ENCODE measurements at places on chromosomes 13 and 19. TPM values are rescaled to one million over a fixed set of nuclear protein-coding genes. Genes with fewer than 3 reads are reported as not detected.

DNA sequence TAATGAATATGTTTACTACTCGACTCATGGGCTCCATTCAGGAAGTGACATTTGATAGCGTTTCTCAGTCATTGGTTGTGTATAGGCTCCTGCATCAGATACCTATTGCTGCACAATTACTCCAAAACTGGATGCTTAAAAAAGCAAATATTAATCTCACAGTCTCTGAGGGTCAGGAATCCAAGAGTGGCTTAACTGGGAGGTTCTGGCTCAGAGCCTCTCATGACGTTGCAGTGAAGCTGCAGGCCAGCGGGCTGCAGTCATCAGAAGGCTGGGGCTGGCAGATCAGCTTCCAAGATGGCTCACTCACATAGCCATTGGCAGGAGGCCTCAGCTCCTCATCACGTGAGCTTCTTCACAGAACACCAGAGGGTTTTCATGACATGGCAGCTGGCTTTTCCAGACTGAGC, 525.1 kb upstream of the NBEA start:
- peaks cover 18% of the 10 kb centered on the region for H3K4me1 ChIP-seq
- H3K4me3 ChIP-seq = no peak overlapping the region
- H3K27ac ChIP-seq = peak overlapping the region; percentile 52
- H3K27me3 ChIP-seq = no peaks in the 10 kb centered on the region
- DNase-seq = peak; percentile 95

DNA sequence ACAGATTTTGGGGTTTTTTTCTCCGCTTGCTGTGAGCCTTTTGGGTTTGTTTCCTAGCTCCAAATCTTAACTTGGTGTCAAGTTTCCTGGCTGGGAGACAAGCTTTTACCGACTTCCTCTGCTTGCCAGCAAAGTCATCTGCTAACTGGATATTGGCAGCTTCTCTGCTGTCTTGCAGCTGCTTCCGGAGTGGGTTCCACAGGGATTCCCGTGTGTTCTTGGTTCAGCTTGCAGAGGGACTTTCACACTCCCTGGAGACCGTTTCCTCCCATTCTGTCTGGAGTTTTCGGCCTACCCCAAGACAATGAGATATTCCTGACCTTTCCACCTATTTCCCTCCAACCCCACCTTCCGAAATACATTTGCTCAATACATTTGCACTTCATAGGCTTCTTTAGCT, 2.2 kb upstream of the COLGALT1 start:
- no peak overlapping the region for H3K4me3 ChIP-seq
- peak; percentile 98 for DNase-seq
- H3K27me3 ChIP-seq = no peaks in the 10 kb centered on the region
- H3K4me1 ChIP-seq = peaks cover 28% of the 10 kb centered on the region

DNA sequence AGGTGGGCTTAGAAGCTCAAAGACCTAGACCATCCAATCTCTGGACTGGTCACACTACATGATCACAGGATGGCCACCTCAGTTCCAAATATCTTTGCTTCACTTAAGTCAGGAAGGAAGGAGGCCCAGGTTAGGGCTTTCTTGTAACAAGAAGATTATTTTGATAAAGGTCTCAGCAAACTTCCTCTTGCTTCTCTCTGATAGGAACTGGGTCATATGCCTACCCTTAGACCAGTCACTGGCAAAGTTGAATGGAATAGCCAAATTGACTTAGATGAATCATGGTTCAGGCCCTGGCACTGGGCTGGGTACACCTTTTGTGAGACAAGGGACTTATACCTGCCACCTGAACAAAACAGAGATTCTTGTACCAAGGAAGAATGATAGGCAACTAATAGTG, 11.0 kb downstream of the FRY start:
- H3K4me1 ChIP-seq = no peaks in the 10 kb centered on the region
- no peak overlapping the region for H3K27ac ChIP-seq
- H3K4me3 ChIP-seq = no peak overlapping the region
- DNase-seq = no peak

DNA sequence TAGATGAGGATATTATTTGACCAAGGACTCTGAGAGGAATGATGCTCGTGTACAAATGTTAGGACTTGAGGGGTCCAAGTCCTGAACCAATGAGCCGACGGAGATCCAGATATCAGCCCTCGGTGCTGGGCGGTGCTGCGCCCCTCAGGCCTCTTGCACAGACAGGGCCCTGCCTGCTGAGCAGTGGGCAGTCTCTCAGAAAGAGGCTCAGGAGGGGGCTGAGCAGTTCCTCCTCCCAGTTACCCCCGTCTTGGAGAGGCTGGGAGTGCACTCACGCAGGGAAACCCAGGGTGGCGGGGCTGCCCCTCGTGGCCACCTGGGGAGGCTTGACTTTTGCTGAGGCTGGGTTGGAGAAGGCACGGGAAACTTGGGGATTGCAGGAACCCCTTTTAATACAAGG, 18.4 kb downstream of the TEX29 start:
- no peaks in the 10 kb centered on the region for H3K4me1 ChIP-seq
- H3K27ac ChIP-seq = no peak overlapping the region
- H3K36me3 ChIP-seq = peaks cover 6% of the 10 kb centered on the region
- no peaks in the 10 kb centered on the region for H3K27me3 ChIP-seq
- DNase-seq = no peak

Gene TJP3
- 0.22 TPM for polyA plus RNA-seq

DNA sequence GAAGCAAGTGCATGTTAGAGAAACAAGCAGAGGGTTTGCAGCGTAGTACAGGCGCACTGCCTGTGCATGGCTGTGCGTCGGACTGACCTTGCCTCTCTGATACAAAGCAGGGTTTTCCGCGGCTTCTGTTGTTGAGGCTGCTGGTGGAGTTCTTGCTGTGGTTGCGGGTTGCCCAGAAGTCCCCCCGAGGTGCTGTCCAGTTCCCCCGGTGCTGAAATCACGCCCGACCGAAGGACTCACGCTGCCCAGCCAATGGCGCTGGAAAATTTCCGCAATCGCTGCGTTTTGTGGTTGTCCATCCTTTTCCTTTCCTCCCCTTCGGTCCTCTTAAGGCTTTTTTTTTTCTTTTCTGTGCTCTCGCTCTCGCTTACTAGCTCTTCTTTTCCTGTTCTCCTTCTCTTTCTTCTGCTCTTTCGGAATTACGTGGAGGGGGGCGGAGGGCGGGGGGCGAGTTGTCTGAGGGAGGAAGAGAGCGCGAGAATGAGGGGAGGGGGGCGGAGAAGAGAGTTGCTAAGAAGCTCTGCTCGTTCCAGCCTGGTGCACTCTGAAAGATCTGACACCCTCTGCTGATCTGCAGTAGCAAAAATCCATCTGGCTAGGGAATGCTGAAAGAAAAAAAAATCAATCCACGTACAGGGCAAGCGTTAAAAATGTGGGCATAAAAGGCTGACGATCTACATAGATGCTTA, at the start of gene SLITRK1:
TSS of gene SLITRK1 (minus strand) at position 558 of the 689 bp plus-strand sequence. CDS start 967 bp downstream, outside the sequence.
- no peak within 1 kb of the TSS for H3K27ac ChIP-seq
- H3K4me1 ChIP-seq = no peaks in the 10 kb centered on the region
- no peaks in the 10 kb centered on the region for H3K36me3 ChIP-seq
- H3K27me3 ChIP-seq = peaks cover 34% of the 10 kb centered on the region
- DNase-seq = peak; percentile 85
- peak within 1 kb of the TSS; percentile 10 for H3K4me3 ChIP-seq

Gene EID2
- 10.1 TPM for polyA plus RNA-seq

DNA sequence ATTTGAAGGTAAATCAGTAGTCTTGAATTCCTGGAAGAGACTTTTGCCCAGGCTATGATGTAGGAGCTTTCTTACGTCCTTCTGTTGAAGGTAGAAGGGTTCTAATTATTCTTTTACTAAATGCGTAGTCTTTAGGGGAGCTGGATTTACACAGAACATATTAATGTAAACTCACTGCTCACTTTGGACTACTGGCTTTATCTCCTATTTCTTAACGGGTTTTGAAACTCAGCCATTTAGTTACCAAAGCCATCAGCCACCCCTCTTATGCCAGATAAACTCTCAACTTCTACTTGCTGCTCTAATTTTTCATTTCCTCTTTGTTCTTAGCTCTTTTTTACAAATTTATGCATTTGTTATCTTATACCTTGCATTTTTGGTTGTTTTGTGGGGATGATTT, 81.5 kb downstream of the FNDC3A start:
- no peaks in the 10 kb centered on the region for H3K4me1 ChIP-seq
- no peaks in the 10 kb centered on the region for H3K27me3 ChIP-seq
- no peak for DNase-seq

DNA sequence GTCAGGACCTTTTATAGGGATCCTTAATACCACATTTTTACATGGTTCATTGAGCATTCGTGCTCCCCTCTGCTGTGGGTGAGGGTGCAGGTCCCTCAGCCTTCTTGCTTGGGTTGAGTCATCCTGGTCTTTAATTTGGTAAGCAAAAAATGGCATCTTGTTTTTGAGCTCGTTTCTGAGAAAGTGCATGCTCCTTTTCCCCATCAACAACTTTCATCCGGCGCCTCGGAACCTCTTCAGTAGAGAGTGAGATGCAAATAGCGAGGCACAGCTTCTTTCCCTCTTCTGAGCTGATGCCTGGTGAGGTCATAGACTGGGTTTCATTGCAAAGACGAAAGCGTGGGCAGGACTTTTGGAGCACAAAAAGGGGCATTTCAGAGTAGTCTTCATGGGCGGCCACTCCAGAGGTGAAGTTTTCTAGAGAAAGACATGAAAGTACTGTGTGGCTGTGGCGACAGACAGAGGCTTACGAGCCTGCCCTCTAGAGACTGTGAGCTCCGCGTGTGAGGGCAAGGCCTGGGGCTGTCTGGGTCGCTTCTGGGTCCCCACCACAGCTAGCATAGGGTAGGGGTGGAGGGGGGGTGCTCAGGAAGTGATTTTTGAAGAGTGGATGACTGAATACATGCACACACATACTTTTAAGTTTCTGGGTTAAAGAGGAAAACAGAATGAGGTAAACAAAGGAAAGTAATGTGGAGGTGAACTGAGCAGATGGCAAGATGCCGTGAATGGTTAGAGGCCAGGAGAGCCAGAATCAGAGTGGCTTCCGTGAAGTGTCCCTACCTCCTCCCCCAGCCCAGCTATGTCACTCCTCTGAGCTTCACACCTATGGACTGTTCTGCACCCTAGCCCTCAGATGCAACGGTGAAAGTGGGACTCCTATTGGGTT, 44.3 kb downstream of the BBC3 start:
- DNase-seq = no peak
- no peaks in the 10 kb centered on the region for H3K27me3 ChIP-seq
- peaks cover 21% of the 10 kb centered on the region for H3K36me3 ChIP-seq
- no peak overlapping the region for H3K4me3 ChIP-seq

- H3K4me1 ChIP-seq = no peaks in the 10 kb centered on the region
- no peaks in the 10 kb centered on the region for H3K27me3 ChIP-seq
- DNase-seq = no peak
Measured at GRCh38 chr13:80904386-80904785, 563.5 kb upstream of the SPRY2 start.

DNA sequence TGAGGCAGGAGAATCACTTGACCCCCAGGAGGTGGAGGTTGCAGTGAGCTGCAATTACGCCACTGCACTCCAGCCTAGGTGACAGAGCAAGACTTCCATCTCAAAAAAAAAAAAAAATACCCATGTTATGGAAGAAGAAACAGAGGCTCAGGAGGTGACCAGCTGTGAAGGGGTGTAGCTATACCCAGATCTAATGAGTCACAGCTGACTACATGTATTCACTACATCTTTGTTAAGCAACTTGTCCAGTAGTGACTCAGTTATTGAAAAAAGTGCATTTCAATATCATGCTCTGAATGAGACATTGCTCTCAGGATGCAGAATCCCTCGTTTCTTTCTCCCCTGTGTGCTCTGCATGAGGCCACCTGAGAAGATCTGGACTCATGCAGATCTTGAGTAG, 16.1 kb upstream of the SPART start:
- no peaks in the 10 kb centered on the region for H3K27me3 ChIP-seq
- no peaks in the 10 kb centered on the region for H3K36me3 ChIP-seq
- no peak overlapping the region for H3K27ac ChIP-seq
- peaks cover 23% of the 10 kb centered on the region for H3K4me1 ChIP-seq
- peak; percentile 42 for DNase-seq

GRCh38 chr19:38649305-38650171, 2.1 kb downstream of the ACTN4 start:
- peak overlapping the region; percentile 94 for H3K27ac ChIP-seq
- H3K4me3 ChIP-seq = peak overlapping the region; percentile 97
- peaks cover 5% of the 10 kb centered on the region for H3K36me3 ChIP-seq

DNA sequence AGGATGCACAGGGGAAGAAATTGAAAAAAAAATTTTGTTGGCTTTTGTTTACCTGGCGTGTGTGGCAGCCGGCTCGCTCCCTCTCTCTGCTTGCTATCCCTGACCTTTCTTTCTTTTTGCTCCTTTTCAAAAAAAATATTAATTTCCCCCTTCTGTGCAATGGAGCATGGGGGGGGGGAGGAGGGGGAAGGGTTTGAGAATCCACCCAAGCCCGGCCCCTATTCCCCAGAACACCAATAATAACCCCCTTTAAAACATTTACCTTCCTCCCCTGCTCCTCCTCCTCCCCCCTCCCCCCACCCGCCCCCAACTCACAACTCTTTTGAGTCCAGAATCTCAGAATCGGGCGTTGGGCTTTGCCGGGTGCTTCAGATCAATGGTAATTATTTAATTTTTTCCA, 28.4 kb downstream of the NFIX start:
- H3K27ac ChIP-seq = peak overlapping the region; percentile 98
- H3K27me3 ChIP-seq = peaks cover 19% of the 10 kb centered on the region
- peak overlapping the region; percentile 34 for H3K4me3 ChIP-seq
- H3K4me1 ChIP-seq = peaks cover 85% of the 10 kb centered on the region

DNA sequence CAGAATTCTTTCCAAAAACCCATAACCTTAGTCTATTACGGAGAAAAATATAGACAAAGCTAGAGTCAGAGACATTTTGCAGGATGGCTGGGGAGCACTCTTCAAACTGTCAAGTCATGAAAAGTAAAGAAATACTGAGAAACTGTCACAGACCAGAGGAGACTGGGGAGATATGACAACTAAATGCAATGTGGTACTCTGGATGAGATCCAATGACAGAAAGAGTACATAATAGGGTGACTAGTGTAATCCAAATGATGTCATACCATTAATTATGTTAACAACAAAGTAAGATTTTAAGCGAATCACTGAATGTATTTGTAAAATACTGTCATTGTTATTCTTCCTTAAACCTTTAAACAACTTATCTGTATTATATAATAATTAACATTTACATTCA, 393.8 kb downstream of the LIG4 start:
- no peak overlapping the region for H3K27ac ChIP-seq
- DNase-seq = no peak
- H3K27me3 ChIP-seq = no peaks in the 10 kb centered on the region

DNA sequence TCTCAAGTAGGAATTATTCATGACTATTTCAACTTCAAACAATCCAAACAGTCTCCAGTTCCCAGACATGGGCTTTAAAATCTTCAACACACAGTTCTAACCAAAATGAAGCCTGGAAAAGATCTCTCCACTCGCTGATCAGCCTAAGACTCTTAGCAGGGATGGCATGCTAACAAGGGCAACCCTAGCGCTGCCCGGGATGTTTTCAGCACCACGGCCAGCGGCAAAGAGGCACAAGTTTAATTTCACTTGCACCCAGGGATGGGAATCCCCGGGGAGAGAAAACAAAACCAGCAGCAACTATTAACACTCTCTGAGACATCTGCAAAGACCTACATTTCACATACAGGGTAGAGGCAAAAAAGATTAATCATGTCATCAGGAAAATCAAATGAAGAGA, 43.0 kb downstream of the CACNA1A start:
- H3K27me3 ChIP-seq = peaks cover 3% of the 10 kb centered on the region
- no peak overlapping the region for H3K4me3 ChIP-seq
- no peak overlapping the region for H3K27ac ChIP-seq
- DNase-seq = peak; percentile 10

Gene ZNF541
- polyA plus RNA-seq = 0.08 TPM

Measured in muscle of leg (tissue), 16 donors.